ENCODE measurements at places on chromosomes 1 and 21. TPM values are rescaled to one million over a fixed set of nuclear protein-coding genes. Genes with fewer than 3 reads are reported as not detected.

Gene AGTRAP
- total RNA-seq, result 44.4 TPM

Gene NUP133
- 54.5 TPM for total RNA-seq

Gene PGLYRP4
- total RNA-seq, result not detected

Gene SPRR2D
- total RNA-seq, result not detected

Gene RBBP5
- 19.0 TPM for total RNA-seq

Gene MYBPHL
- not detected for total RNA-seq

Gene LUZP1
- total RNA-seq, result 20.0 TPM

Gene VWA5B1
- total RNA-seq, result not detected

Gene COL11A1
- total RNA-seq, result not detected

Gene TNFRSF9
- 0.91 TPM for total RNA-seq

Gene PDZK1IP1
- 3.8 TPM for total RNA-seq

Gene RPTN
- total RNA-seq, result not detected
